Cerebellar nuclear complex (tissue), 1 donor: ENCODE measurements at places on chromosomes 16 and 17.

DNA sequence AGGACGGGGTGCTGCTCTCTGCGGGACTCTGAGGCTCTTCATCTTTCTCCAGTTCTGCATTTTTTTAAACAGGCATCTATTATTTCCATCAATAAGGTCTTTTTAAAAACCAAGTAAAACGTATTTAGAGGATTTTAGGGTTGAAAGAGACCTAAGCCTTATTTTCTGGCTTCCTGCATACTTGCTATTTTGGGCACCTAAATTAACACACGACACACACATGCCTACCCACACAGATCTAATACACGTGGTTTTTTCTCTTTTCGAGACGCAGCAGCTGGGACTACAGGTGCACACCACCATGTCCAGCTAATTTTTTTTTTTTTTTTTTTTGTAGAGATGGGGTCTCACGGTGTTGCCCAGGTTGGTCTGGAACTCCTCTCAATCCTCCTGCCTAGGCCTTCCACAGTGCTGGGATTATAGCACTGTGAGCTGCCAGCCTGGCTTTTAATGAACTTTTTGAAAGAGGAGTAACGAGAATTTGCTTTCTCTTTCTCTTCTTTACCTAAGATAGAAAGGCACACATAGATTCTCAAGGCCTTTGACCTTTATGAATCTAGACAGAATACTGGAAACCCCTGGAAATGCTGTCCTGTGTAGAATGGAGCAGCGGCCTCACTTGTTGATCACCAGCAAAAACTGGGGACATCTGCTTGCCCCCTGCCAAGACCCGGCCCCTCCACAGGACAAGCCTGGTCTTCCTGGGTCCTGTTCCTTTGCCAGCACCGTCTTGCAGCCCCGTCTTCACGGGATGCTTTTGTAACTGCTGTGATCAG lies 13.8 kb downstream of the DNAAF8 start:
- DNase-seq, result no peak

GRCh38 chr17:49290690-49291359 lies 60.2 kb upstream of the PHOSPHO1 start:
- DNase-seq, result no peak

DNA sequence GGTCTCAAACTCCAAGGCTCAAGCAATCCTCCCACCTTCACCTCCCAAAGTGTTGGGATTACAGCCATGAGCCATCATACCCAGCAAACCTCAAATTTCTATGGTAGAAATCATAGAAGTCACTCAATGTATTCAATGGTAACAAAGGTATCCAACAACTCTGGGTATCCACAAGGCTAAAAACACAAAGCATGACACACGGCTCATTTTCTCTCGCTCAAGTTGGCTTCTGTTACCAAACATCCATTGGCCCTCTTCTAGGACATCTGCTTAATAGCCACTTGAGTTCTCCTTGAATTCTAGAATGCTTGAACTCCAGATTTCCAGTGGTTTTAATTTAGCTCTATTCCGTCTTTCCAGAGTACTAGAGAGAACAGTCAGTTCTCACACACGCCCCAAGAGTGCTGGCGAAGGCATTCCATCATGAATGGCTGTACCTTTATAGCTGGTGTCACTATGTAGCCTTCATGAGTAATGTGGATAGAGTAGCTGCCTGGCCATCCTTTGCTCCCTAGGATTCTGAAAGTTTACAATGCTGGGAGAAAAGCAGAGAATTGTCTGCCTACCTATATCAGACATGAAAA lies 42.6 kb downstream of the SPAG9 start:
- no peak for DNase-seq

- no peak for DNase-seq
These were observed 73.3 kb downstream of the XYLT1 start for GRCh38 chr16:17397499-17397891.

DNA sequence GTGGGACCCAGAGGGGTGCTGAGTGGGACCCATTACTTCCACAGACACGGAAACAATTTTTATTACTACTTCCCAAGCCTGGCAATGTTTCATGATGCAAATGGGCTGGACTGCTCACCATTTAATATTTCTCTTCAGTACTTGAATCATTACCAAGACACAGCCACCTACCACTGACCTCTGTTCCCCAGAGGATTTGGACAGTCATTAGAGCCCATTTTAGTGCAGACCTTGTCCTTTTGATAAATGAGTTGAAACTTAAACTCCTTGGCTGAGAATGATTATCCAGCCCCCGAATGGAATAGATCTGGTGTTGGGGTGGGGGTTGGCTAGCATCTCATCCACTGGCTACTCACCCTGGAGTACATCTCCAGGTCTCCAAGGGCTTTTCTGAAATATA lies 33.6 kb upstream of the APOH start:
- no peak for DNase-seq

GRCh38 chr17:78232859-78233173 lies 1.4 kb downstream of the TMEM235 start:
- no peak for DNase-seq

DNA sequence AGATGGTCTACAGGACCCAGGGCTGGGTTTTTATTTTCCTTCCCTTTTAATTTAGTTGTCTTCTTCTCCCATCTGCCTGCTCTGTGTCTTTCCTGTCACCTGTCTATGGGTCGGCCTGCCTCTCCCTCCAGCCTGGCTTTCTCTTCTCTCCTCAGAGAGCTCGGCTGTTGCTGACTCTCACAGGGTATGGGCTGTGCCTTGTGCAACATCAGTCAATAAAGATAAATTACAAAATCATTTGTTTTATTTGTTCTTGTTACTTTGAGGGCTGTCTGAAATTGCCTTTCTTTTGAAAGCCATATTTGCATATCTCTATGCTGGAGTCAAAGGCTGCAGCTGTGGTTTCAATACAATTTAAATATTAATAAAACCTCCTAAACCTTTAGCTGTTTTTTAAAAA lies 15.6 kb downstream of the RND2 start:
- no peak for DNase-seq

- DNase-seq, result no peak
These were observed 9.9 kb upstream of the RAP1GAP2 start for GRCh38 chr17:2786176-2786881.
